Esophagus squamous epithelium (tissue), 5 donors: ENCODE measurements at places on chromosomes 16 and 17. TPM values are rescaled to one million over a fixed set of nuclear protein-coding genes. Genes with fewer than 3 reads are reported as not detected.

- no peak for DNase-seq
Observed at GRCh38 chr17:42891539-42892152, 9.0 kb upstream of the G6PC1 start.

- no peak for DNase-seq
Observed at GRCh38 chr17:73132085-73132492, 32.7 kb upstream of the SSTR2 start.

- DNase-seq = no peak
Observed at GRCh38 chr17:78128551-78129350, at the start of gene TMC6. TSS of gene TMC6 (minus strand) at chr17:78128755. CDS start at chr17:78126832, 1,923 bp downstream.

DNA sequence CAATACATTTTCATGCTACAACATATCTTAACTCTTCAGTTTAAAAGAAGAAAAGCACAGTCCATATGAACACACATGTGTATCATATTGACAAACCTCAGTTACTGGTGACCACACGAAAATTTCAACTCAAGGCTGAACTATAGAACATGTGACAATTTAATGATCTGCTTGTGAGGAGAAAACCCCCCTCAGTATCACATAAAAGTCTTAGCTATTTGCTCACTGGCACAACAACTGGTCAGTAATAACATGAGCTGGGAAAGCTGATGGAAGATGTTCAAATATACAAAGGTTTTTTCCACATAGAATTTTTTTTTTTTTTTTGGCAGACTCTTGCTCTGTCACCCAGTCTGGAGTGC lies 19.5 kb downstream of the ZNF652 start:
- DNase-seq = no peak

- no peak for DNase-seq
Observed at GRCh38 chr17:16877099-16877498, 94.8 kb downstream of the TNFRSF13B start.

The TEX14 gene
- not detected for total RNA-seq
